ENCODE measurements at places on chromosomes 2 and 18.

DNA sequence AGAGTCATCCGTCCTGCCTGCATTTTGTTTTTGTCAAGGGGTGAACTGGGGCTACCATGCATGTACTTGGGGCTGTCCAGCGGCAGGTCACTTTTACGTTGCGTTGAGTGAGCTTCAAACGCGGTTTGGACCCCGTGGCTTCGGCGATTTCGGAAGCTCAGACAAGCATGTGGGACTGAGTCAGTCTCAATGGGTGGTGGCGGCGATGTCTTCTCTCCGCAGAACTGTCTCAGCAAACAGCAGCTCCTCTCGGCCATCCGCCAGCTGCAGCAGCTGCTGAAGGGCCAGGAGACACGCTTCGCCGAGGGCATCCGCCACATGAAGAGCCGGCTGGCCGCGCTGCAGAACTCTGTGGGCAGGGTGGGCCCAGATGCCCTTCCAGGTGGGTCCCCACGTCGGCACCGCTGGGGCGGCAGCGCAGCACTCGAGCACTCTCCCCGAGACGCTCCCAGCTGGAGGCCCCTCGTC is 21.3 kb downstream of the FBLN7 start:
- no peaks in the 10 kb centered on the region for H3K4me1 ChIP-seq
- H3K27ac ChIP-seq: no peak overlapping the region
- DNase-seq: no peak
- no peaks in the 10 kb centered on the region for H3K27me3 ChIP-seq
- H3K36me3 ChIP-seq: no peaks in the 10 kb centered on the region

DNA sequence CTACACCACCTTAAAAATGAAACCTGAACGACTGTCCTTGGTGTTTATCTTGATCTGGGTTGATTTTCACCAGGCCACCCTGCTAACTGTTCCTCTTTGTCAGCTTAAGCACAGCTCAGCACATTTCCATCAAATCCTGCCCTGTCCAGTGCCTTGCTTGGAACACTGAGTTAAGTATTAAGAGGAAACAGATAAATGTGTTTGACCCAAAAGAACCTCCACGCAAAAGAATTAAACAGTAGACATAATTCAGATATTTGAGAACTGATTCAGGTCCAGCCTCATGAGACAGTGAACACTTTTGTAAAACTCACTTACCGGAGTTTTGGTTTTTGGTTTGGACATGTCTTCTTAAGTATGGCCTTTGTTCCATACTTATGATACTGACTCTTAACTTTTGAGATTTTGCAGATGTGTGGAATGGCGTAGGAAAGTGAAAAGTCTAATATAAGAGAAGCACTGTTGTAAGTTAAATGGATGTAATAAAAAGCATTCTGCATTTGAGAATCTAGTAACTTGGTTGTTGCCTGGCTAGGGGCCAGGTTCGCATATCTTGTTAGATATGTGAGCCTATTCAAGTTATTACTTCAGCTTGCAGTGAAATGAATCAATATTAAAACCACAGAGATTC is 88.9 kb upstream of the SERPINE2 start:
- H3K36me3 ChIP-seq: no peaks in the 10 kb centered on the region
- no peaks in the 10 kb centered on the region for H3K4me1 ChIP-seq
- H3K4me3 ChIP-seq: no peak overlapping the region
- no peaks in the 10 kb centered on the region for H3K27me3 ChIP-seq
- DNase-seq: no peak
- H3K27ac ChIP-seq: no peak overlapping the region

- H3K4me3 ChIP-seq: no peak overlapping the region
- no peak for DNase-seq
- no peak overlapping the region for H3K27ac ChIP-seq
- no peaks in the 10 kb centered on the region for H3K36me3 ChIP-seq
- H3K4me1 ChIP-seq: no peaks in the 10 kb centered on the region
- H3K27me3 ChIP-seq: no peaks in the 10 kb centered on the region
These were observed 98.8 kb downstream of the LCLAT1 start for GRCh38 chr2:30545875-30546274.

GRCh38 chr18:42086288-42086687 is 131.3 kb downstream of the PIK3C3 start:
- no peaks in the 10 kb centered on the region for H3K27me3 ChIP-seq
- peaks cover 5% of the 10 kb centered on the region for H3K36me3 ChIP-seq
- no peak overlapping the region for H3K4me3 ChIP-seq

DNA sequence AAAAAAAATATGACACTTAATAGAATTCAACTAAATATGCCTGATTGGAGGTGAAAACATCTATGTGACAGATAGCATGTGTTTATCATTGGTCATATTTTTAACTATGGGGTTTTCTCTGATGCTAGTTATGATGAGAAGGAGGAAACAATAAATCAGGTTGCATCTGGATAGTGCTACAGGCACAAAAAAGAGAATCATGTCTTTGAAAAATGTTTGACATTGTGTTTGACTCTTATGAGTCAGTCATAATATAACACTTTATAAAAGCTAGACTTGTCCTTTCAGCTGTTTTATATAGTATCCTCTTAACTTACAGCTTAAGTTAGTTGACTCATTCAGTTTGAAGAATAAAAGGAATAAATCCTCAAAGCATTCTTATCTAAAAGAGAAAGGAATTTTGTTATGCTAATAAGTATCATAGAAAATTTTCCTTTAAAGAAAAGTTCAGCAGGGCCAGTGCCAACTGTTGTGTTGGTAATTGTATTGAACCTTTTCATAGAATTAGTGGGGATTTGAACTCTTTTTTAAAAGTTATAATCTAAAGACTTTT is 78.4 kb upstream of the UBXN4 start:
- no peak overlapping the region for H3K4me3 ChIP-seq
- peaks cover 27% of the 10 kb centered on the region for H3K36me3 ChIP-seq
- H3K4me1 ChIP-seq: no peaks in the 10 kb centered on the region
- H3K27ac ChIP-seq: no peak overlapping the region

DNA sequence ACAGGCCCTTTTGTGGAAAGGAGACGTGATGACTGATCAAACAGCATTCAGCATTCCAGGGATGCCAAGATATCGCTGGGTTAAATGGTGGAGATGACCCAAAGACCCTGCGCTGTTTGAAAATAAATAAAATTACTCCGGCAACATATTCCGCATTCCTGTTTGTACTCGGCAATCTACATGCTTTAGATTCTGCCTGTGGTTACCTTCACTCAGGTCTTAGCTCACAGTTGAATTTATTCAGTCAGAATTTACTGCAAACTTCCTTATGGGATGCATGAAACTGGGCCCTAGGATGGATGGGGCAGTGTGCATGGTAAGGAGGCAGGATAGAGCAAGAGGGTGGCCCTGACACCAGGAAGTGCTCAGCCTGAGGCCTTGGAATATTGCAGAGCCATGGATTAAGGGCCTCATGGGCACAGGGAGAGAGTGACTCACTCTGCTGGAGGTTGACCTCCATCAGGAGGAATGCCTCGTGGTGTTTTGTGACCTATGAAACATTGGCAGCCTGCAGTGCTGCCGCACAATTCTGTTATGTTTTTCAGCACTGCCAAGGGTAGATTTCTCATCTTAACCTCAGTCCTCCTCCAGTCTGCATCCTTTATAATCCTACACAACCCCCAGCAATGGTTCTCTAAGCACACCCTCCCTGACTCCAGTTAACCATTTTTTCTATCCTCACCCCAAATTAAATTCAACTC is 321.4 kb downstream of the IRS1 start:
- H3K4me3 ChIP-seq: no peak overlapping the region
- H3K27me3 ChIP-seq: no peaks in the 10 kb centered on the region
- H3K27ac ChIP-seq: peak overlapping the region; percentile 79
- no peaks in the 10 kb centered on the region for H3K36me3 ChIP-seq
- peaks cover 24% of the 10 kb centered on the region for H3K4me1 ChIP-seq
- peak; percentile 52 for DNase-seq

DNA sequence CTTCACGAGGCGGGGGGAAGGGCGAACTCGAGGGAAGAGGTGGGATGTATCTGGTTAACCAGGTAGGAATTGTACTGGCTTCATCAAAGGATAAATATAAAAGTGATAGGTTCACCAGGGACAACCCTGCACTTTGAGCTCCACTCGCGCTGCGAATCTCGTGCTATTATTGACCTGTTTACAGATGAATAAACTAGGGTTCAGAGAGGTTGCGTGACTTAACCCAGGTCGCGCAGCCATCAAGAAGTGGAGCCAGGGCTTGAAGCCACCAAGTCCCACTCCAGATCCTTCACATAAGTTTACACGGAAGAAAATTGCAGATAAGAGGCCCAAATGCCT is 1.4 kb upstream of the CYP1B1 start:
- DNase-seq: no peak
- peak overlapping the region; percentile 54 for H3K4me3 ChIP-seq
- H3K4me1 ChIP-seq: peaks cover 63% of the 10 kb centered on the region
- peaks cover 62% of the 10 kb centered on the region for H3K27me3 ChIP-seq
- no peaks in the 10 kb centered on the region for H3K36me3 ChIP-seq

GRCh38 chr18:62182220-62182619 is 4.6 kb downstream of the PIGN start:
- H3K36me3 ChIP-seq: no peaks in the 10 kb centered on the region
- peaks cover 34% of the 10 kb centered on the region for H3K4me1 ChIP-seq
- no peak overlapping the region for H3K27ac ChIP-seq
- no peaks in the 10 kb centered on the region for H3K27me3 ChIP-seq
- no peak overlapping the region for H3K4me3 ChIP-seq

- no peak overlapping the region for H3K4me3 ChIP-seq
- H3K36me3 ChIP-seq: peaks cover 77% of the 10 kb centered on the region
- no peak overlapping the region for H3K27ac ChIP-seq
- peak; percentile 23 for DNase-seq
- no peaks in the 10 kb centered on the region for H3K4me1 ChIP-seq
These were observed 36.6 kb downstream of the GORASP2 start for GRCh38 chr2:170965446-170966225.

DNA sequence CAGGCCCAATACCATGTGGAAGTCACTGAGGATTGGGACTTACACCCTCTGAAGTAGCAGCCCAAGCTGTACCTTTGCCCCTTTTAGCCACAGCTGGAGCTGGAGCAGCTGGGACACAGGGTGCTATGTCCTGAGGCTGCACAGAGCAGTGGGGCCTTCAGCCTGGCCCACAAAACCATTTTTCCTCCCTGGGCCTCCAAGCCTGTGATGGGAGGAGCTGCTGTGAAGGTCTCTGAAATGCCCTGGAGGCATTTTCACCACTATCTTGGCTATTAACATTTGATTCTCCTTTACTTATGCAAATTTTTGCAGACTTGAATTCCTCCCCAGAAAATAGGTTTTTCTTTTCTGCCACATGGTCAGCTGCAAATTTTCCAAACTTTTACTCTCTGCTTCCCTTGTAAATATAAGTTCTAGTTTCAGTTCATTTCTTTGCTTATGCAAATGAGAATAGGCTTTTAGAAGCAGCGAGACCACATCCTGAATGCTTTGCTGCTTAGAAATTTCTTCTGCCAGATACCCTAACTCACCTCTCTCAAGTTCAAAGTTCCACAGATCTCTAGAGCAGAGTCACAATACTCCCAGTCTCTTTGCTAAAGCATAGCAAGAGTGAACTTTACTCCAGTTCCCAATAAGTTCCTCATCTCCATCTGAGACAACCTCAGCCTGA is 213.8 kb upstream of the MGAT5 start:
- H3K27ac ChIP-seq: no peak overlapping the region
- no peaks in the 10 kb centered on the region for H3K27me3 ChIP-seq
- DNase-seq: no peak
- H3K4me3 ChIP-seq: no peak overlapping the region

DNA sequence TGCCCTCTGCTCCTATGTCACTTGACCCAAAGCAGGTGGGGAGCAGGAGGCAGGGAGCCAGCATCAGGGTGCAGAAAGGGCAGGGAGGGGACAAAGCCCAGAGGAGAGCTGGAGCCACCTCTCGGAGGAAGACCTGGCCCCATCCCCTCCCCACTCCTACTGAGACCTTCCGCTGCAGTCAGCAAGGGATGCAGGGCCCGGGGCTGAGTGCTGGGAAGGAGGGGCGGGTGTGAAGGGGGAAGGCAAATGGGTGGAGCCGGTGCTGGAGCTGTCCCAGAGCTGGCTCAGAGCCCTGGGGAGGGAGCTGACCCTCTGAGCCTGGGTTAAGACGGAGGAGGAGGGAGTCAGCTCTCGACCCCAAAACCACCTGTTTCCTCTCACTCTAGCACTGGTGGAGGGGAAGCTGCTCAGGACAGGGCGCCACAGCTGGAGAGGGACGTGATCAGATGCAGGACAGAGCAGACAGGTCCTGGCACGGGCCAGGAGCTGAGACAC is 33.8 kb downstream of the HS1BP3 start:
- peak overlapping the region; percentile 64 for H3K27ac ChIP-seq
- peaks cover 26% of the 10 kb centered on the region for H3K36me3 ChIP-seq
- H3K4me1 ChIP-seq: peaks cover 75% of the 10 kb centered on the region
- H3K4me3 ChIP-seq: no peak overlapping the region
- DNase-seq: peak; percentile 88

GRCh38 chr18:55477499-55477859 is 110.5 kb downstream of the TCF4 start:
- H3K27ac ChIP-seq: peak overlapping the region; percentile 77
- no peak for DNase-seq
- H3K4me3 ChIP-seq: peak overlapping the region; percentile 41
- no peaks in the 10 kb centered on the region for H3K36me3 ChIP-seq
- H3K27me3 ChIP-seq: no peaks in the 10 kb centered on the region
- H3K4me1 ChIP-seq: no peaks in the 10 kb centered on the region

DNA sequence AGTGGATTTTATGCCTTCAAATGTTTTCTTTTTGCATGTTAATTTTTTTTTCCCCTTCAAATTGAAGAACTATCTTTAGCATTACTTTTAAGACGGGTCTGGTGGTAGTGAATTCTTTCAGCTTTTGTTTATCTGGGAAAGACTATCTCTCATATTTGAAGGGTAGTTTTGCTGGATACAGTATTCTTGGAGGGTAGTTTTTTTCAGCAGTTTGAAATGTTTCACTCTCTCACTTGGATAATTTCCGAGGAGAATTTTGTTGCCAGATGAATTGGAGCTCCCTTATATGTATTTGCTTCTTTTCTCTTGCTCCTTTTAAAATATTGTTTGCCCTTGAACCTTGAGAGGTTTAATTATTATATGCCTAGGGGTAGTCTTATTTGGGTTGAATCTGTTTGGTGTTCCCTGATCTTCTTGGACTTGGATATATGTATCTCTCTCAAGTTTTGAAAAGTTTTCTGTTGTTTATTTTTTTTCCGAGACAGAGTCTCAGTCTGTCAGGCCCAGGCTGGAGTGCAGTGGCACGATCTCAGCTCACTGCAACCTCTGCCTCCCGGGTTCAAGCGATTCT is 15.5 kb downstream of the TTLL4 start:
- H3K4me3 ChIP-seq: no peak overlapping the region
- peaks cover 15% of the 10 kb centered on the region for H3K4me1 ChIP-seq
- no peaks in the 10 kb centered on the region for H3K27me3 ChIP-seq
- no peak overlapping the region for H3K27ac ChIP-seq
- H3K36me3 ChIP-seq: peaks cover 3% of the 10 kb centered on the region

DNA sequence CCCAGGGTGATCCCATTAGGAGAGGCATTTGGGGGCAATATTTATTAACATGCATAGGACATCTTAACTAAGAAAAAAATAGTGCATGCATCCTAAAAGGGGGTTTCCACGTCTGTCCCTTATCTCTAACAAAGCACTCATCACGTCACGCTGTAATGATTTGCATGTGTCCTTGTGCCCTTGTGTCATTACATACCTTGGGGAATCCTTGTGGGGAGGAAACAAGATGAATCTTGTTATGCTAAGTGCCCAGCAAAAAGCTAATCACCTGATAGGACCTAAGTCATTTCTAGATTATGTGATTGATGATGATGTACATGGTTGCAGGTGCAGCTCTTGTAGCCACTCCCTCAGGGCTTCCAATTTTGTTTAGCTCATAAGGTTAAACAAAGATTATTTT is 250.9 kb downstream of the FBXO15 start:
- no peaks in the 10 kb centered on the region for H3K27me3 ChIP-seq
- H3K4me1 ChIP-seq: no peaks in the 10 kb centered on the region
- no peaks in the 10 kb centered on the region for H3K36me3 ChIP-seq
- no peak overlapping the region for H3K27ac ChIP-seq
- DNase-seq: no peak

GRCh38 chr2:216880509-216881184 is 20.8 kb upstream of the TNP1 start:
- H3K27me3 ChIP-seq: no peaks in the 10 kb centered on the region
- H3K4me3 ChIP-seq: no peak overlapping the region
- DNase-seq: no peak
- no peaks in the 10 kb centered on the region for H3K36me3 ChIP-seq
- H3K4me1 ChIP-seq: peaks cover 5% of the 10 kb centered on the region
- H3K27ac ChIP-seq: peak overlapping the region; percentile 46
